Ovary (tissue), 10 donors: ENCODE measurements at places on chromosomes 11 and 22. TPM values are rescaled to one million over a fixed set of nuclear protein-coding genes. Genes with fewer than 3 reads are reported as not detected.

- DNase-seq = no peak
These were observed 122.0 kb upstream of the ZC3H12C start for GRCh38 chr11:109971184-109971523.

NLRP6 gene
- 0.02 TPM for polyA plus RNA-seq

- no peak for DNase-seq
These were observed 81.3 kb upstream of the ARHGAP20 start for GRCh38 chr11:110793556-110793955.

DNA sequence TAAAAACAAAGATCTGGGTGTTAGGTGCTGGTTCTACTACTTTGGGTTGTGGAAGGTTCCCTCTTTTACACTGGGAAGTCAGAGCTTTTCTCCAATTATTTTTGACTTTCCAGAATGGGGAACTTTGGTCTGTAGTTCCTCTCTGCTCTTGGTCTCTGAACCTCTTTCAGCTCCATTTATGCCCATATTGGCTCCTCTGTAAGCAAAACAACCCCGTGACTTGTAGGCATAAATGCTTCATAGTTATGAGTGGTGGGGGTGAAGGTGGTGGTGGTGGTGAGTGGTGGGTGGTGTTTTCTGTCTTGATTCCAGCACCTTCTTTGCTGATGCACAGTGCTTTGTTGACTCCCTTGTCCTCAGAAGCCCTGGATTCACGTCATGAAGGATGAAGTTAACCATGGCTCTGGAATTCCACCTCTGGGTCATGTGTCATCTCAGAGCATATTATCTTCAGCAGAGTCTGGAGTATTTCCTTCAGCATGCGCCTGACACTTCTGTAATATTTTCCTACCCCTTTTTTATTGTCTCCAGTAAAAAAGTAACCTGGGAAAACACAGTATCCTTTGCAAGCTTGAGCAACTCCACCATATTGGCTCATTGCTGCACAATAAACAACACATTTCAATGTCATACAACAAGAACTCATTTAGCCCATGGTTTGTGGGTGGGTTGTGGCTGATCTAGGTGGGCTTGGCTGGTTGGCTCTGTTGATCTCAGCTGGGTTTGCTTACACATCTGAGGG lies 24.1 kb upstream of the GRK3 start:
- no peak for DNase-seq

DNA sequence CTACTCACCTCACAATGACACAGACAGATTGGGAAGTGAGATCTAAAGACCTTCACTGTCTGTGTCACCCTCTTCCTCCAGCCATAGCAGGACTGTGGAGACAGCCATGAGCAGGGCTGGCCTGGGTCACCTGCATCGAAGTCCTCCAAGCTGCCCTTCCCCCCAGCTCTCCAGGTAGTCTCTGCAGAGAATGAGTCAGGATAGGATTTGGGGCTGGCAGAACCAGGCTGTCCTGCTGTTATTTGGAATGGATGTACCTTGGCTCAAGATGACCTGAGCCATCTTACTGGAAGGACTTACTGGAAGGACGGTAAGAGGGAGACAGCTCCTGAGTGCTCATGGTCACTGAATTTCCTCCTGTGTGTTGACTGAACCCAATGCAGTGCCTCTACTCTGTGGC lies 29.2 kb downstream of the GGTLC2 start:
- no peak for DNase-seq

DNA sequence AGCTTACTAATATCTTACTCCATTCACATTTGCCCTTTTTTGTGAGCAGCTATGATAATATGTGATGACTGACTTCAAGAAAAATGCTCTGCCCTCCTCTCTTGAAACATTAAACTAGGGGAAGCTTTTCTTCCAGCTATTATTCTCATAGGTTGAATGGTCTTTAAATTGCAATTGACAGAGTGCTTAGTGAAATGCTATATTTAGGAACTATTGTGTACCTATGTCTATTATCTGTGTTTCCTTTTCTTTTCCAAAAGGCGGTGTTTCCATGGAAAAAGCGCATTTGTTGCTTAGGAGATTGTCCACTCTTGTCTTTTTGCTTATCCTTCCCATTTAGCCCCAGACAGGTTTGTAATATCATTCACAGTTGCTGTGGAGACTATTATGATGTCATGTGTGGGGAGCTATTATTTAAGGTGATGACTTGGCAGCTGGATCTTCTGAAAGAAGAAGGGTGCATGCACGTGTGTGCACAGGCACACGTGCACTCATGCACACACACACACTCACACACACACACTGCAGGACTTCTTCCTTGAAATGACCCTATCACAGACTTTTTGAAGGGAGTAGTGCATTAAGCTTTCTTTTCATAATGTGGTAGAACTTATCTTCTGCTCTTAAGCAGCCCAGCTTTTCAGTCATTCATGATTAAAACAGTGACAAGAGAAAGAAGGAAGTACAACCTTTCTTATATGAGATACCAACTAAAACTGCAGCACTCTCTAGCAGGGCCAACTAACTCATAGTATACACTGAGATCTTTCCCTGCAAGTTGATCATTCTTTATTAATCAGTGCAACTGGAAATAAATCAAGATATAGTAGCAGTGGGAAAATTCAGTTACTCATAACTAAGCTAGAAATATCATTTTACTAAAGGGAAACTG lies 340.8 kb upstream of the MTNR1B start:
- DNase-seq = no peak

DNA sequence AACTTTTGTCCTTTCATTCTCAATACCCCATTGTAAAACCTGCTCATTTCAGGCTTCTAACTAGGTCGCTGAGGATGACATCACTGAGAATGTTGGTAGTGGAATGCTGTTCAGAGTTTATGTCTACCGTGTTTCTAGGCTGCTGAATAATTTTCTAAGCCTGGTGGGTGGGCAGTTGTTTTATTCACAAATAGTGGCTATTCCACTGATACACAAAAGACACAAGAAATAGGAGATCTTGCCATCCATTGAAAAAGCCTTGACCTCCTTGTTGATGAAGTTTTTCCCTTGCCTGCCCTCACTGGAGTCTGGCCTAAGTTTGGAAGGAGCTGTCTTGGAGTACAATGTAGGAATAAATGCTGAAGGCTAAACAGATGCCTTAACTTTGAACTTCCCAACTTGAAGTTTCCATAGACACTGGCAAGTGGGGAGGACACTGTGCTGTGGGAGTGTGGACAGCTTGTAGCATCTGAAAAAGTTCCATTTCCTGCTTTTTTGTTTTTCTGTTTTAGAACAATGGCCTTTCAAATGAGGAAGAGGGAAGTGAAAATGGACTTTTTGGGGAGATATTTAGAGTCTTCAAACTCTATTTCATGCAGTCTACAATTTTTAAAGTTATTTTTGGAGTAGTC lies 59.2 kb downstream of the TRIM44 start:
- no peak for DNase-seq

KCTD14 gene
- 2.7 TPM for polyA plus RNA-seq

SMIM35 gene
- polyA plus RNA-seq = not detected

- DNase-seq = no peak
These were observed 119.8 kb downstream of the UVRAG start for GRCh38 chr11:75934851-75935250.

GRCh38 chr22:38755155-38755910 lies 465 bp downstream of the SUN2 start:
- peak; percentile 94 for DNase-seq

RIMBP3C gene
- polyA plus RNA-seq = 0.15 TPM

DNA sequence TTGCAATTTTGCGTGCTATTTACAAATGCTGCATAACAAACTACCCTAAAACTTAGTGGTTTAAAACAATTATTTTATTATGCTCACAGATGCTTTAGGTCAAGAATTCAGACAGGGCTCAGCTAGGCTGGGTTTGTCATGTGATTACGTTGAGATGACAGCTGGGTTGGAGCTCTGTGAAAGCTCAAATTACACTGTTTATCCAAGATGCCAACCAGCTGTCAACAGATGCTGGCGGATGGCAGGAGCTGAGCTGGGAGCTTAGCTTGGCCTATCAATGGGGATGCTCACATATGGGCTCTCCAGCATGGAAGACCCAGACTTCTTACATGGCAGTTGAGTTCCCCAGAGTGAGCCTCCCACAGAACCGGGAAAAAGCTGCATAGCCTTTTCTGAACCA lies 62.7 kb downstream of the STK33 start:
- no peak for DNase-seq

DNA sequence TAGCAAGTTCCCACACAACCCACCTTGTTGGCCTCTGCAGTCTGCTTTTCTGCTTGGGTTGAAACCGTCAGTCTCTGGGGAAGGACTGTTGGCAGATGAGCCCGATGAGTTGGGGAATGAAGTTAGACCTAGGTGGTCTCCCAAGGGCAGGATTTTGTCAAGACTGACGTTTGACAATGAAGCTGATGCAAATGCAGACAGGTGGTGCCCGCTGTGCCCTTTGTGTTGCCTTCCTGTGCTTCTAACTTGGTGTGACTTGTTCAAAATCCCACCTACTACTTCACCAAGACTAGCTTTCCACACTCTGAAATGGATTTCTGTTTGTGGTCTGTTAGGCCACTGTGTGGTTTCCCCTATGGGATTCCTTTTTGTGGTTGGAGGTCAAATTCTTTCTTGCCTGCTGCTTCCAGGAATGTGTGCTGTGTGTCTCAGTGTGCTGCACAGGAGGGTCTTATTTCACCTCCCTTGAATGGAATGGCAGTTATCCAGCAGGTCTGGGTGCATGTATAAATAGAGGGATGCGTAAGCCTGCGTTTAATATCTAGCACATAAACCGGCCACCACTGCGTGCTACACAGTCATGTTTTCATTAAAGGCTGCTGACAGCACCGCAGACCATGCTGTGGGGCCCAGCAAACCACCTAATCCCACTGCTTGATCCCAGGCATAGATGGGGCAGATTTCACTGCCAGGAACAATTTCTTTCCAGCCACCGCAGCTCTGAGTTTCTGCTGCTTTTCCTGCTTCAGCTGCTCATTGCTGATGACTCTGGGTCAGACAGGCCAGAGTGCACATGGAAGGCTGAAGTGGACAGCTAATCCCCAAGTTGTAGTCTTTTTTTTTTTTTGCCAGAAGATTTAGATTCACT lies 44.8 kb downstream of the ADAMTS8 start:
- no peak for DNase-seq

TMEM41B gene
- polyA plus RNA-seq = 10.0 TPM

GRCh38 chr11:92753161-92753560 lies 216.3 kb upstream of the MTNR1B start:
- DNase-seq = no peak

DNA sequence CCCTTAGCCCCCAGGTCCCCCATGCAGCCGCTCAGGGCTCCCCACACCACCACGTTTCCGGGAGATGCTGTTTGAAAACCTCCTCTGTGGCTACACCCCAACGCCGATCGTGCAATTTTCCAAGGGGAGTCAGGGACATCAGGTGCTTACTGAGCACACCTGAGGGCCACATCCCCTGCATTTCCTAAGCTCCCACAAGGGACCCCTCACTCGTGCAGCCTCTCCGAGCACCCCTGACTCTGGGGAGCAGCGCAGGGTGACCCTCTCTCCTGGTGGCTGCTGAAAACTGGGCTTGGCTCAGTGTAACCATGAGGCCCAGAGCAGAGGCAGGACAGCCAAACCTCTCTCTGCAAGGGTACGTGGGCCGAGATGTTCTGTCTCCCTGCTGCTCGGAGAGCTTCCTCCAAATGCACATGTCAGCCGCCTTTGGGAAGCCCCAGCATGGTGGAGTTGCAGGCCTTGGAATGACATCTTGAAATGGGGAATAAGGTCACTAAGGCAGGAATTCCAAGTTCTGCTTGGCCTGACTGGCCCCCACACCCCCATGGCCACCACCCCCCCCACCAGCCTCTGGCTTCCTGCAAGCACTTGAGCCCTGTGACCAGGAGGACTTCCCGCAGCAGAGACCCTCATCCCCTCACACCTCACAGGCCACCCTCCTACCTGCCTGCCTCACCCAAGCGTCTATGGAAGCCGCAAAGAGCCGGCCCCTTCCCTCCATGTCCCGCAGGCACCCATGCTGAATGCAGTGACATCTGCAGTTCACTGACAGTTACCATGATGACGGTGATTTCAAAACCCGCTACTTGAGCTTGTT lies 257.4 kb downstream of the BRD1 start:
- DNase-seq = peak; percentile 21

DNA sequence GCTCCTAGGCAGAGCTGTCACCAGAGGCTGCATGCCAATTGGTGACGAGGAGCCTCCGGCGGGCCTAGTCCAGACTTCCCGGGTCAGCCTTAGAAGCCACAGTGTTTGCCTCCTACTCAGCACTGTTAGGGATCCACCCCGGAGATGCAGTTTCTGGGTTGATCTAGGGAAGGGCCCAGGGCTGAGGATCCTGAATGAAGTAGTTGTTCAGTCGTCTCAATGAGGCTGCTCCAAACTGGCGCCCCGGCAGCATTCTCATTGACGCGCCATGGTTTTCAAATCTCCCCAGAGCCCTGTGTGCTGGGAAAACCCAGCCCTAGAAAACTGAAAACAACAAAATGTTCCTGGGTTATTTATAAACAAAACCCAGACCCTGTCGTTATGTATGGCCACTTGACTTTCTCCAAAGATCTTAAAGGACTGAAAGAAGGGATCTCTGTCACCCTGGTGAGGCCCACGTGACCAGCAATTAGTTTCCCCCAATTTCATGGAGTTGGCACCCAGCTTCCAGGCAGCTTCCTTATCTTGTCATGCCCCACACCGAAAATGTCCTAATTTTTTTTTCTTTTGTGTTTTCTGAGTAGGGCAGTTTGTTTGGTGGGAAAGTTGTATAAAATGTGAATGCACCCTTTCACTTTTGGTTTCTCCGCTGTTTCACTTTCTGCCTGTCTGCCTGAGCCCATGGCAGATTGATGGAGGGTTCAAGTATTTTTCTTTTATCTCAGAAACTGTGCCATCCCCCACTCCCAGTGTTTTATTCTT lies 2.0 kb upstream of the EHD1 start:
- DNase-seq = no peak

DNA sequence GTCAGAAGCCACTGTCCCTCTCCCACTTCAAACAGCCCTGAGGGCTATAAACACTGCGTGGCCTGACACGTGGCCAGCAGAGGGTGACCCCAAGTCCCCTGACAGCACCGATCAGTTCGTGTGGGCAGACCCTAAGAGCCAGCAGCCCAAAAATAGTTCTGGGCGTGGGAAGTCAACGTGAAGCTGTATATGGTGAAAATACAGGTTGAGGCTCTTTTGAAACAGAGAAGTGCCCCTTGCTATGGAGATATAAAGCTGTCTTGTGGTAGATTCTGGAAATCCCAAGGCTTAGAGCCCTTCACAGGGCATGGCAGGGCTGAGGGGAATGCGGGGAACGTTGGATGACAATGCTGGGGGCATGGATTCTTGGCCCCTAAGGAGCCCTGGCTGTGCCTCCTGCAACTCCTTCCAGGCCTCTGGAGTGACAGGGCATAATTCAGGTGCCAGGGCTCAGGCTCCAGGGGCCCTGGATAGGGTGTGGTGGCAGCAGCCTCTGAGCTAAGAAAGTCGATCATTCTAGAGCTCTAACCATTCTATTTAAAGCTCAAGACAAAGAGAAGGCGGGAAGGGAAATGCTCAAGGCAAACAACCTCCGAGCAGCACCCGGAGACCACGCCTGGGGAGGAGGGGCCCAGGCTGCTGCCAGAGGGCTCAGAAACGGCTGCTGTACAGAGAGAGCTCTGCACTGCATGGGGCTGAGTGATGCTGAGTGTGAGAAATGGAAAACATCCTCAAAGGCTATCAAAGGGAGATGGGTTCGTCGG lies 60.4 kb upstream of the CD5 start:
- DNase-seq = peak; percentile 64
